ENCODE measurements at places on chromosomes 6 and 20.

- no peak for DNase-seq
Observed at GRCh38 chr20:112396-112795, 24.9 kb downstream of the DEFB125 start.

GRCh38 chr6:37763413-37763812 is 56.1 kb upstream of the ZFAND3 start:
- DNase-seq = no peak

- DNase-seq = no peak
Observed at GRCh38 chr6:121112356-121112755, 221.9 kb downstream of the TBC1D32 start.

GRCh38 chr6:104575536-104575935 is 284.2 kb downstream of the HACE1 start:
- DNase-seq = no peak

DNA sequence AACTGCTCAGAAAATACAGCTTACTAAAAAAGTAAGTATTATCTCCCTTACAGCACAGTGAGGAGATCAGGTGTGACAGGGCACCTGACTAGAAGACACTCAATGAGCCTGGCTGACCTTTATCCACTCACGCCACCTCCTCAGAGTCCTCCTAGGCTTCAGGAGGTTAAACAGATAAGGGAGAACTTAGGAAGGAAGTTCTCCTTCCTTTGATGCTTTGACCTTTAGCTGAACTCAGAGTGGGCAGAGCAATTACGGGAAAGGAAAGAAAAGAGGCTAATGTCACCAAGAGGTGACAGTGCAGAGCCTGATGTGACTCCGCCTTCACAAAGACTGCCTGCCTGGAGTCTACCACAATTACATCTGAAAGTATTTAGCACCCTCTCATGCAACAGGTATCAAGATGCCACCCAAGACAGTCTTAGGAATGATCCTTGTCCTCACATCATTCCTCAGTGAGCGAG is 36.7 kb downstream of the MAN1A1 start:
- DNase-seq = peak; percentile 45
